Activated naive CD4-positive, alpha-beta T cell treated with anti-CD3 and anti-CD28 coated beads, Interleukin-2, amount 50 U/mL, for 72 hours (primary cell): ENCODE measurements at places on chromosomes 7 and 10.

- DNase-seq: no peak
These were observed 21.1 kb downstream of the TMEM270 start for GRCh38 chr7:73882047-73882402.

- DNase-seq: no peak
These were observed 695.0 kb upstream of the NRP1 start for GRCh38 chr10:34029455-34029854.

DNA sequence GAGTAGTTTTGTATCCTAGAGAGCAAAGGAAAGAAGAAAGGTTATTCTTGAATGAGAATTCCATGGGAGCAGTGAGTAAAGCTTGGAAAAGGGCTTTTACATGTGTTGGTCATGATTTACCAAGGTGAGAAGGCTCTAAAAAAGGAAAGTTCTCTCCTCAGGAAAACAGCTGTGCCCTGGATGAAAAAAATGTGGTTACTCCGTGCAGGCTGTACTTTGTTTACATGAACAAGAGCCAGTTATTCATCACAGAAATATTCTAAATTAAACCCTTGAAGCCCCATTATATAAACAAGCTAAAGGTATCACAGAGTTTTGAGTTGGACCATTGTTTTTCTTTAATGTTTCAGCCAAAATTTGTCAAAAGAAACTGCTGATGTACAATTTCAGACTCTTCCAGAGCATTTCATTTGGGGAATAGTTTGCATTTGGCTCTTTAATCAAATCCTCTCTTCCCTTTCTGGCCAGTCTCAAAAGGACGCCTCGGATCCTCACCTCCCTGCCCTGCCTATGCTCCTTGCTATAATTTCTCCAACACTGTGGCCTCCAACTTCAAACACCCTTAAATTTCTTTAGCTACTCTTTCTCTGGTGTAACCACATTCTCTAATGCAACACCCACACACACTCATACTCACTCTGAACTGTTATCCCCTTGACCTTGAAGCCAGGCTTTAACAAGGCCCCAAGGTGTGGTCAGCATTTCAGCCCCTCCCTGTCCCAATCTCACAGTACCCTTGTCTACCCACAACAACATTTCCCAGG is 47.4 kb downstream of the AFAP1L2 start:
- DNase-seq: no peak

GRCh38 chr10:94059178-94059883 is 65.6 kb downstream of the PLCE1 start:
- DNase-seq: no peak

GRCh38 chr7:14071045-14071444 is 81.6 kb upstream of the ETV1 start:
- DNase-seq: no peak

GRCh38 chr7:81929386-81929785 is 159.5 kb upstream of the HGF start:
- DNase-seq: no peak

GRCh38 chr7:103951311-103951710 is 38.1 kb downstream of the RELN start:
- no peak for DNase-seq

DNA sequence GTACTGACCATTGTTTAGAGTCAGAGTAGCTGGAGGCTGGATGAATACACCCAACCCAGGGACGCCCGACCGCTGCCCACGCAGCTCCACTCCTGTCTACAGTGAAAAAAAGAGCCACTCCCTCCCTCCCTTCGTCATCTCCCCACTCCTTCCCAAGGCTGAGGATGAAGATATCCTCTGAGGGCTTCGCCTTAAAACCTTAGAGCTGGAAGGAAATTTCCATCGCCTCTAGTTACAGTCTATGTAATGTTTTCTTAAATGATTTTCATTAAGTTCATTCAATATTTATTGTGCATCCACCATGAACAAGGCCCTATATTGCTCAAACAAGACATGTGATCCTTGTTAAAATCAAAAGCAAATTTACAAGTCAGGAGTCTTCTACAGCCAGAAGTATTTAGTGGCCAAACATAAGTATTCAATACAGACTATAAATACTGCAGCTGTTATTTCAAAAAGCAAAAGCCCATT is 11.3 kb upstream of the SLIT1 start:
- DNase-seq: no peak

- DNase-seq: no peak
These were observed 63.9 kb downstream of the VOPP1 start for GRCh38 chr7:55508221-55509011.

DNA sequence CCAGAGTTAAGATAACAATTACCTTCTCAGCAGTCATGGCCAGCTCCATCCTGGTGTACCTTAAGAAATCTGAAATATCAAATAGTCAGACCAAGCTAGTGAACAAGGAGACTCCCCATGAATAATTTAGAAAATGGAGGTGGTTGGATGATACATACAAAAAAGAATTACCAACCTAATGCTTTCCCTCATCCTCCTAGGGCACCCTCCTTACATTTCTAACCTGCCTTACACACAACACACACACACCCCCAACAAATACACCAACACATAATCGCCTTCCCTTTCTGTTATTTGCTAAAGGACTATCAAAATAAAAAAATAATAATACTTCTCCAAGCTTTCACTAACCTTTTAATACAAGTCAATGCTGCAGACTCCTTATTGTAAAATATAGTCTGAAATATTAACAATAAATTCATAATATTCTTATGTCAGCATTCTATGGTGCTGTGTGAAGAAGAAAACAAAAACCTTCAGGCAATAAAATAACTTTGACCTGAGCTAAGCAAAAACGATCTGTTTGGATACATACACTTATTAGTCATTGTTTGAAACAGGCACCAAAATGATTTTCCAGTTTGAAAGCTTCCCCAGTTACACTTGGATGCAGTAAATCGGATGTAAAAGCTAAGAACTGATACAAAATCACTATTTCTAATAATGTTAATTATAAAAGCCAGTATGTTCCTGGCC is 3.4 kb downstream of the TWIST1 start:
- no peak for DNase-seq

DNA sequence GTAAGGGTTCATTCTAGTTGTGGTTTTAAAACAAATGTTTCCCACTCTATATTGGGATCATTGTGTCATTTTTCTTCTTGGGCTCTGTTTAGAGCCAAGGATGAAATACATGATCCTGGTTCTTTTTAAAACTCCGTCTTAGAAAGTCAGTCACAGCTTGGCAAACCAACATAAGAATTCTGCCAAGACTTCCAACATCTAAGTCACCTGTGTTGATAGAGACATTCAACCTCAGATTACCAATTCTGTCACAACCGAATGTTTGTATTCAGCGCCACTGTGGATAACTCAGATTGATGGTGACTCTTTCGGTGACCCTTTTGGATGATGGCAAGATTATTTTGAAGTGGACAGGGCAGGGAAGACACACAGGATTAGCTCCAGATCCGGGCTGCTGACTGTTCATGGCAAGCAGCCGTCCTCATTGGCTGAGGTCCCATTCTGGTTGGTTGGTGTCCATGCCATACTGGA is 255.4 kb downstream of the ARHGAP21 start:
- no peak for DNase-seq

DNA sequence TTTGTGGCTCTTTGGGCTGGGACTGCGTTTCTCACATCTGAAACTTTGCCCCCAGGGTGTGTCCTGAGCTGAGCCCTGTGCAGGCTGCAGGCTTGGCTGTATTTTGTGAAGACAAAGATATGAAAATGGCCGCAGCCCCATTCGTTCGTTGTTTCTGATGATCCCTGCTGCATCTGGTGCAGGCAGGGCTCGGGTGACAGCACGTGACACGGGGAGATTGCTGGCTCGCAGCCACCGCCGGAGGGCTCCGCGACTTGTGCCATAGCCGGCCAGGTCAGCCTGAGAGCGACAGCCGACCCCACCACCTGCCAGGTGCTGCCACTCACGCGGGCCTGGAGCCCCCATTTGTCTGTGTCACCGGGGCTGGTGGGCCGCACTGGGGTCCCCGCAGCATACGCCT is 81.3 kb downstream of the ZRANB1 start:
- no peak for DNase-seq

DNA sequence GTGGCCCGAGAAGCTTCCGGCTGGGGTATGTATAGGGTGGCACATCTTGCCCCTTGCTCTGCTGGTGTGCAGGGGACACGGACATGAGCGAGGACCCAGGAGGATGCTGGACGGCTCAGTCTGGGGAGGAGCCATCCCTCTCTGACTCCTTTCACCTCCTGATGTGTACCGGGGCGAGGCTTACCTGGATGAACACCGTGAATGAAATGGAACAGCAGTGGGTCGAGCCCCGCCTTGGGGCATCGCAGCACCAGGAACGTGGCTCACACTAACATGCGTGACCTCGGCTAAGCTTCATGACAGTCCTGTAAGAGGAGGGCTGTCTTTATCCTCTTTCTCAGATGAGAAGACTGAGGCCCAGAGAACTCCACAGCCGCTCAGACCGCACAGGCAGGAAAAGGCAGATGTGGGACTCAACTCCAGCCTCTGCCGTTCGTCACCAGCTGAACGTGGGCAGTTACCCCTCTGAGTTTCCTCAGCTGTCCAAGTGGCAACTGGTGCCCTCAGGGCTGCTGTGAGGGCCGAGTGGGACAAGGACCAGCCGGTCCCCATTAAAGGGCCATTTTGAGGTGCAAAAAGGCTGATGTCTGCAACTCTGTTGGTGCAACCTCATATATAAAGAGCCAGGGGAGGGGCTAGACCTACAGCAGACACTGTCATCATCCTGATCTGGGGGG is 54.5 kb downstream of the INSIG1 start:
- DNase-seq: no peak

DNA sequence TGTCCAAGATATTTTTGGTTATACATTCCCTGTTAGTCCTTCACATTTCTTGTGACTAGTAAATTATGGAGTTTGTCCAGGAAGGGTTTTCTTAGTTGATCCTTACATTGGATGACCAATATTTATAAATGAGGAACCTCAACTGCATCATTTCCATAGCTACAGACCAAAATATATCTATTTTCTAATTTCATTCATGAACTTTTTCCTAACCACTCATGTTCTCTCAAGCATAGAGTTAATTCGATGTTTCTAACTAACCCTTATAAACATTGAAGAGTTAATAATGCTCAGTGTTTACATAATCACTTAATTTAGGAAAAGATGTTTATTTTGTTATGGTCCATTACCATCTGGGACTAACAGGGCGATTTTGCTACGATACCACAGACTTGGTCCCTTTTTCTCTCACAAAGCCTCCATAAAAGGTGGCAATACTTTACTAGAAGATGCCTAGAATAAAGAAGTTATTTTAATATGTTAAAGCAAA is 591.0 kb downstream of the MAGI2 start:
- DNase-seq: no peak

- DNase-seq: no peak
These were observed 70.2 kb upstream of the CCDC71L start for GRCh38 chr7:106731187-106731586.

- no peak for DNase-seq
These were observed 991 bp upstream of the FAM204A start for GRCh38 chr10:118343115-118343514.

DNA sequence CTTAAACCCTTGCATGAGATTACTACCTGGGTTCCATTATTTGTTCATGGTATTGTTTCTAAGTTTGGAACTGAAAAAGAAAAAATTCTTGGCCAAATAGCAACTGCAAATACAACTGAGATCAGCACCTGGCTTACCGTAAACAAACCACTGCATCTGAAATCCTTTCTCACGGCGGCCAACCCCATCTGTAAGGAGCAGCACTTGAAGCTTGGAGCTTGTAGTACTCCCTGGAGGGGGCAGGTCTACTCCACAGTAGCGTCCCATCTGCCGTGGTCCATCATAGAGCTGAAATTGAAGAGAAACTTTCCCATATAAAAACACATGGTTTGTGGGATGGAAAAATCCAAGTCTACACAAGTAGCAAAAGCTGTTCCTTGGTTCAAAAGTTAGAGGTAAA is 109.9 kb downstream of the CUBN start:
- no peak for DNase-seq

DNA sequence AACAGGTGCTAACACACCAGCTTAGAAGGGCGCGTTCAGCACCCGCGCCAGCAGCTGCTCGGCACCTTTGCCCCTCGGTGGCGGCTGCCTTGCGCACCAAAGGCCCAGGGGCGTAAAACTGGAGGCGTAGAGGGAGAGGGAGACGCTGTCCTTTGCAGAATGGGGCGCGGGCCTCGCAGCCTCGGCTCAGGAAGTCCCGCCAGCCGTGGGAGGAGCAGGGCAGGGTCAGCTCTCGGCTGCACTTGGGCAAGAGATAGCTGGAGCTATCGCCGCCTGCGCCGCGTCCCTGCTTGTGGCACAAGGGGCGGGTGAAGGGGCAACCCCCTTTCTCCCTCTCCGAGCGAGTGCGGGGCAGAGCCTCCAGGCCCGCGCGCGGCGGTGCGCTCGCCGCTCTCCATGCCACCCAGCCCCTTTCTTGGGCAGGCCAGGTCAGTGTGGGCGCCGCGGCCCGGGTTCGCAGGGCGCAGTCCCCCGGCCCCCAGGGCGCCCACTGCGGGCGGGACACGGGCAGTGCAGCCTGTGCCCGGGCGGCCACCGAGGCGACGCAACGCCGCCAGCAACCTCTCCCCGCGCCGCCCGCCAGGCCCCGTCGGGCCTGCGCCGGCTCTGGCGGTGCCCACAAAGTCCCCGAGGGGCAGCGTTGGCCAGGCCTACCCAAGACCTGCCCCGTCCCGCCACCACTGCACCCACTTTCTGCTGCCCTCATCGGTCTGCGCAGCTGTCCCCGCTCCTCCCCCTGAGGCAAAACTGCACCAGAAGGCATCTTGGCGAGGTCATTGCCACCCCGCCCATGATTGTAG is 4.1 kb downstream of the NEUROD6 start:
- no peak for DNase-seq

- no peak for DNase-seq
These were observed 373.1 kb downstream of the THSD7A start for GRCh38 chr7:11458736-11459483.

GRCh38 chr7:47804767-47805545 is 143.3 kb downstream of the PKD1L1 start:
- no peak for DNase-seq

DNA sequence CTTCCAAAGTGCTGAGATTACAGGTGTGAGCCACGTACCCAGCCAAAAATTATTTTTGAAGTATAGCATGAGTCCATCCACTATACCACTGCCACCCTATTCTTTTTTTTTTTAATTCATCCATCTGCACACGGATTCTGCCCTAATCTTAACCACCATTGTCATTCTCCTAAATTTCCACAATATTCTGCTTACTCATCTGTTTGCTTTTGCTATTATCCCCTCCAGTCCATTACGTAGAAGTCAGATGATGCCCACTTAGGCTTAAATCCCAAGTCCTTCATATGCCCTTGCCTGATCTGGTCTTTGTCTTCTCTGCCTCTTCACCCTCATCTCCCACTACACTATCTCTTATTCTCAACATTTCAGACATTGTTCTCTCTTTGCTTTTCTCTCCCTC is 86.7 kb downstream of the MMRN2 start:
- DNase-seq: no peak

DNA sequence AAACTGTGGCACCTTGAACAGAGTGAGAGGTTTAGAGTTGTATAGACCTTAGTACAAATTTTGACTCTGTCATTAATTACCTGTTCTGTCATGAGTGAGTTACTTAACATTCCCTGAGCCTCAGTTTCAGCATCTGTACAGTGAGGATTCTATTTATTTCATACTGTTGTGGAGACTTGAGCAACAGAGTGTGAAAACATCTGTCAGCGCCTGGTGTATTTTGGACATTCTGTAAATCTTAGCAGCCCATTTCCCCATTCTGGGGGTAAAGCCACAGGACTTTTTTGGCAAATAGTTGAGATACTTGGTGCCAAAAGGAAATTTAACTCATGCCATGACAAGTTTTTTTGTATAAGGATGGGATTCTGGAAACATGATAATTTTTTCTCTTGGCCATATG is 94.8 kb downstream of the AUTS2 start:
- DNase-seq: no peak
